ENCODE measurements at places on chromosomes 11 and 22. TPM values are rescaled to one million over a fixed set of nuclear protein-coding genes. Genes with fewer than 3 reads are reported as not detected.
A peak's percentile ranks its signal among the peaks of the same experiment; 100 is the strongest.

GRCh38 chr11:85171648-85172257 lies 455.4 kb downstream of the DLG2 start:
- no peak overlapping the region for H3K27ac ChIP-seq
- peaks cover 6% of the 10 kb centered on the region for H3K36me3 ChIP-seq
- no peak for DNase-seq
- H3K4me1 ChIP-seq: peaks cover 6% of the 10 kb centered on the region
- H3K27me3 ChIP-seq: no peaks in the 10 kb centered on the region

DNA sequence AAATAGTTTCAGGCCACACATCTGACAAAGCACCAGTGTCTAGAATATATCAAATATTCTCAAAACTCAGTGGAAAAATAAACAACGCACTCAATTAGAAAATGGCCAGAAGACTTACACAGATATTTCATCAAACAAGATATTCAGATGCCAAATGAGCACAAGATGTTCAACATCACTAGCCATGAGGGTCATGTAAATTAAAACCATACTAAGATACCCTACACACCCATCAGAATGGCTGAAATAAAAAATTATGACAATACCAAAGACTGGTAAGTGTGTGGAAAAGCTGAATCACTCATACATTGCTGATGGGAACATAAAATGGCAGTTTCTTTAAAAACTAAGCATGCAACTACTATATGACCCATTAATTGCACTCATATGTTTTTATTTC lies 21.7 kb downstream of the BTG4 start:
- H3K4me3 ChIP-seq: no peak overlapping the region
- no peak for DNase-seq
- H3K27me3 ChIP-seq: no peaks in the 10 kb centered on the region
- H3K36me3 ChIP-seq: no peaks in the 10 kb centered on the region

- H3K36me3 ChIP-seq: peaks cover 56% of the 10 kb centered on the region
- DNase-seq: no peak
- H3K27ac ChIP-seq: no peak overlapping the region
- H3K4me1 ChIP-seq: peaks cover 4% of the 10 kb centered on the region
Observed at GRCh38 chr11:134260503-134260902, 7.1 kb downstream of the ACAD8 start.

- no peak for DNase-seq
- no peaks in the 10 kb centered on the region for H3K4me1 ChIP-seq
- peaks cover 1% of the 10 kb centered on the region for H3K27me3 ChIP-seq
- H3K36me3 ChIP-seq: peaks cover 10% of the 10 kb centered on the region
- H3K4me3 ChIP-seq: no peak overlapping the region
Observed at GRCh38 chr11:64161037-64161436, 4.9 kb downstream of the MACROD1 start.

PKNOX2 gene
- total RNA-seq: 1.3 TPM

KRTAP5-10 gene
- total RNA-seq: not detected

FADS2 gene
- 316 TPM for total RNA-seq

DNA sequence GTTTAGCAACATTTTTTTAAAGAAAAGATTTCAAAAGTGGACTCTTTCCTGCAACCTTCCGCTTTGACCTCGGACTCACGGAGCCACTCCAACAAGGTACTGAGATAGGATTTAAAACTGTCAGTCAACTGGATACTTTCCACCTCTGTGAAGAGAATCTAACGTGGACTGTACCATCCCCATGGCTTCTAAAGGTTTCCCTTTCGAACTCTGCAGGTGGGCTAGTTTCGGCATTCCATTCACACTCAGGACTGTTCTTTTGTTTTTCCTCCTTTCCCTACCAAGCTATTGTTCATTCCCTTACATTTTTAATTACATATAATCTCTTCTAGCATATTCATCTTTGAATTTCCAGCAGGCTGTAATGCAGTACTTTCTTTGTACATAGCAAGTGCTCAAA lies 88.5 kb upstream of the AKIP1 start:
- H3K4me3 ChIP-seq: no peak overlapping the region
- peaks cover 1% of the 10 kb centered on the region for H3K36me3 ChIP-seq
- H3K27ac ChIP-seq: no peak overlapping the region
- peaks cover 10% of the 10 kb centered on the region for H3K4me1 ChIP-seq
- no peaks in the 10 kb centered on the region for H3K27me3 ChIP-seq
- peak; percentile 47 for DNase-seq

DNA sequence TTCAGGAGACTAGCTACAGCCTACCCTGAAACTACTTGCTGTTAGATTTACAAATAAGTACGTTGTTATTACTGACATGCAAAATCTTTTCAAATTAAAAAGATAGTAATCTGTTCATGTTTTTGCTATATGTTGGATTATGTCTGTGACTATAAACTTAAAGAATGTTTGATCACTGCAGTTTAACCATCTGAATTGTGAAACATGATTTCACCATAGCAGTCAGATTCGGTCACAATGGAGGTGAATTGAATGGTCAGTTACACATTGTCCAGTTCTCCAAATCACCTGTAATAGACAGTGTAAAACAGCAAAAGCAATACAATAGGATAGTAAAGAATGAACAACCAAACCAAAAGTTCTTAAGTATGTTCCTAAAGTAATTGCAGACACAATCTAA lies 43.3 kb downstream of the CCDC83 start:
- no peaks in the 10 kb centered on the region for H3K4me1 ChIP-seq
- no peak overlapping the region for H3K4me3 ChIP-seq
- H3K36me3 ChIP-seq: no peaks in the 10 kb centered on the region
- no peak overlapping the region for H3K27ac ChIP-seq
- no peaks in the 10 kb centered on the region for H3K27me3 ChIP-seq

DNA sequence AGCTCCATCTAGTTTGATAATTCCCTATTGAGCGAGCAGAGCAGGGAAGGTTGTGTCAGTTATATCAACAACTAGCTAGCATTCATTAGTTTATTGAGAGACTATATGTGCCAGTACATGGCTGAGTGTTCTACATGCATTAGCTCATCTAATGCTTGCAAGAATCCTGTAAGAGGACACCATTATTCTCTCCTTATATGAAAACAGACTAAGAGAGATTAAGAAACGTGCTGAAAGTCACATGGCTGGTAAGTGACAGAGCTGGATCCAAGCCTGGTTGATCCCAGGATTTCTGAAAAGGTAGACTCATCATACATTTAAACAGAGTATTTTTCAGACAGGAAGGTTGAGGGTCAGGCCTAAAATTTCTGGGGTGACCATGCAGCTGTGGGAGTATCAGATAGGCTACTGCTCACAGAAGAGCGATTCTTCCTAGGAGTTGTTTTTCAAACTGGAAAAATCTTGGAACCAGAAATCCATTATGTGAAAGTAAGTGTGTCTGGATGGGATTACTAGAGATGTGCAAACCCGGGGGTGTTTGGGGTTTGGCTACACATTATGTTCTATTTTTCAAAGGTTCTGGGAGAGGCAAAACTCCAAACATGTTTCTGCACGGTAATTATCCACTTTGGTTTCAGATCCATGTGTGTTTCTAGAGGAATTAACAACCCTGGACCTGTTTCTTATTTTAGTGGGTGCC lies 213.3 kb downstream of the FAM76B start:
- H3K4me3 ChIP-seq: no peak overlapping the region
- H3K4me1 ChIP-seq: no peaks in the 10 kb centered on the region
- H3K27ac ChIP-seq: no peak overlapping the region
- H3K36me3 ChIP-seq: no peaks in the 10 kb centered on the region

GRCh38 chr11:37849706-37850105 lies 1251.7 kb upstream of the RAG2 start:
- no peaks in the 10 kb centered on the region for H3K4me1 ChIP-seq
- H3K27me3 ChIP-seq: no peaks in the 10 kb centered on the region
- no peak for DNase-seq
- no peak overlapping the region for H3K4me3 ChIP-seq

NLRP14 gene
- not detected for total RNA-seq

GRCh38 chr11:118194835-118195627 lies 18.6 kb upstream of the SCN2B start:
- no peak for DNase-seq
- no peak overlapping the region for H3K4me3 ChIP-seq
- H3K27me3 ChIP-seq: no peaks in the 10 kb centered on the region
- H3K4me1 ChIP-seq: no peaks in the 10 kb centered on the region
- no peak overlapping the region for H3K27ac ChIP-seq

DNA sequence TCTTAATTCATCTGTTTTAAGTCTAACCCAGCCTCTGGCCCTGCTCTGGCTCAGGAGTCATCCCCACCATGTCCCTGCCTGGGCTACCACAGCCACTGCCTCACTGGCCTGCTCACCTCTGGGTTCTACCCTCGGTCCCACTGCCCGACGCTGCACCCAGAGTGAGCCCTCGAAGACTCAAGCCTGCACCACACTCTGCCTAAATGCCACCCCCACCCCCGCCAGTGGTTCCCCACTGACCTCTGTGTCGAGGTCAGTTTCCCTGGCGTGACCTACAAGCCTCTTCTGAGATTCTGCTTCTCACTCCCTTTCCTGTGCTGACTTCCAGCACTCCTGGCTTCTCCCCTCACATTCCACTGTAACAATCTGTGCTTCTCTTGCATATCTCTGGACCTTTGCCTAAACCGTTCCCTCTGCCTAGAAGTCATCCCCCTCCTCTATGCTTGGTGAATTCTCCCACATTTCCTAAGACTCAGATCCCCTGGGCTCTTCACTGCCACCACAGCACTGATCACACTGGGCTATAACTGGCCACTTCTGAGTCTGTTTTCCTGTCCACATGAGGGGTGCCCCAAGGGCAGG lies 12.5 kb upstream of the PDE2A start:
- no peak overlapping the region for H3K27ac ChIP-seq
- no peak overlapping the region for H3K4me3 ChIP-seq
- H3K4me1 ChIP-seq: no peaks in the 10 kb centered on the region
- DNase-seq: no peak
- no peaks in the 10 kb centered on the region for H3K27me3 ChIP-seq
- H3K36me3 ChIP-seq: no peaks in the 10 kb centered on the region

GRCh38 chr11:127248476-127248875 lies 247.9 kb upstream of the KIRREL3 start:
- H3K27me3 ChIP-seq: no peaks in the 10 kb centered on the region
- H3K4me3 ChIP-seq: no peak overlapping the region
- no peaks in the 10 kb centered on the region for H3K4me1 ChIP-seq
- H3K36me3 ChIP-seq: no peaks in the 10 kb centered on the region

GRCh38 chr22:35131525-35132000 lies 65.6 kb downstream of the ISX start:
- H3K36me3 ChIP-seq: no peaks in the 10 kb centered on the region
- H3K4me3 ChIP-seq: no peak overlapping the region
- no peak for DNase-seq
- peaks cover 8% of the 10 kb centered on the region for H3K4me1 ChIP-seq

DNA sequence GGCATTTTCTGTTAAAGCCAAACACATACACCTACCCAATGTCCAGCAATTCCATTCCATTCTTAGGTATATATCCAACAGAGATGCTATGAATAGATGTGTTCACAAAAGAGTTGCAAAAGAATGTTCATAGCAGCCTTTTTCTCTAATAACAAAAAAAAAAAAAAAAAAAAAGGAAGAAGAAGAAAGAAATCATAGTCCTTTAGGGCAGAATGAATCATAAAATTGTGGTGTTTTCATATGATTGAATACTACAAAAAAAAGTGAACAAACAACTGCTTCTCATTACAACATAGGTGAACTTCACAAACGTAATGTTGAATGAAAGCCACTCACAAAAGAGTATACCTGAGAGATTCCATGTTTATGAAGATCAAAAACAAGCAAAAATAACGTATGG lies 66.8 kb upstream of the GRK3 start:
- H3K36me3 ChIP-seq: no peaks in the 10 kb centered on the region
- H3K4me1 ChIP-seq: no peaks in the 10 kb centered on the region
- no peaks in the 10 kb centered on the region for H3K27me3 ChIP-seq

CDCA5 gene
- 94.8 TPM for total RNA-seq

APOL2 gene
- 18.1 TPM for total RNA-seq

DNA sequence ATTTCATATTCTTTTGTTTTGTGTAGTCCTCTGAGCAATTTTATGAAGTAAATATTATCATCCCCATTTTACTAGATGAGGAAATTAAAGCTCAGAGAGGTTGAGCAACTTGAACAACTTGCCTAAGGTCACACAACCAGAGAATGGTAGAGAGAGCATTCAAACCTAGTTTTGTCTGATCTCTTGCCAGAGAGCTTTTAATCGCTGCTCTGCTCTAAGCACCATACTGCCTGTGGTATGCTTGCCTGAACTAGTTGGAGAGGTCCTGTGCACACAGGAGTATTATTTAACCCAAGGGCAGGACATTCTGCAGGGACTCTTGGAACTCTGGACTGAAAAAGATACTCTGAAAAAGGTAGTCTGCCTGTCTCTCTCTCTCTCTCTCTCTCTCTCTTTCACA lies 38.5 kb downstream of the TRAF6 start:
- H3K27me3 ChIP-seq: no peaks in the 10 kb centered on the region
- H3K36me3 ChIP-seq: no peaks in the 10 kb centered on the region
- no peak for DNase-seq
- no peak overlapping the region for H3K27ac ChIP-seq

SYT13 gene
- 6.0 TPM for total RNA-seq

DNA sequence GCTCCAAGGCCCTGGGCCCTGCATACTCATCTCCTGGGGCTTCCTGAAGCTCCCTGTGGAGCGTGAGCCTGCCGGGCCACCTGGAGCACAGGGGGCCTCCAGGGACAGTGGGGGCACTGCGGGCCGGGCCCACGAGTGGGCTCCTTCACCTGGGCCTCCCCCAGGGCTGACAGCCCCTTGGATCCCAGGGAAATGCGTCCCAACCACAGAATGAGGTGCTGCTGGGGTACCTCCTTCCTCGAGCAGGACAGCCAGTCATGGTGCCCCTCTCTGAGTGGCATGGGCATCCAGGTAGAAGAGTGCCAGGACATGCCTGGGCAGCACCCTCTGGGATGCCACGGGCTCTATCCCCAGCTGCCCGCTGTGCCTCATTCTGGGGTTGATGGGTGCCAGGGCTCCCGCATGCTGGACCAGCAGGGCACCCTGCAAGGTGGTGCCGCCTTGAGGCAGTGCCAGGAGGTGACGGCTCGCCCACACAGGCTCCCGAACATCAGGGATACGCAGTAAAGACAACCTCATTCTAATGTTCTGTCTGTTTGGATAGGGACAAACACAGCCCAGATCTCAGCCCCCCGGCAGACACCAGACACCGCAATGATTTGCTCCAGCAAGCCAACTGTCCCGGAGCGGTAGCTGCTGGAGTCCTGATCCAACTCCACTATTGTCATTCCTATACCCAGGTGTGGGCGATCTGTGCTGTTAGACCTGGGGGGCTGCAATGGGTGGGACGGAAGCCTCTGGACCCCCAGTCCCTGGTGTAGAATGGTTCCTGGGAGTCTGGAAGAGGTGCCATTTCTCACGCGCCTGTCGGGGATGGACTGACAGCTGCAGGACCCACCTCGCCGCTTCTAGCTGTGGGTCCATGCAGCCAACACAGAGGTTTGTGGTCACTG lies 25.8 kb downstream of the KRTAP5-5 start:
- no peak overlapping the region for H3K27ac ChIP-seq
- H3K4me3 ChIP-seq: no peak overlapping the region
- no peaks in the 10 kb centered on the region for H3K4me1 ChIP-seq
- no peaks in the 10 kb centered on the region for H3K27me3 ChIP-seq

GAS2 gene
- 1.8 TPM for total RNA-seq

All from H9 (cell line).